Stimulated activated CD4-positive, alpha-beta T cell treated with anti-CD3 and anti-CD28 coated beads, Interleukin-2, amount 100 ng/mL, for 4 hours (primary cell): ENCODE measurements at places on chromosomes 3 and 15.

GRCh38 chr15:88028024-88028423 is 228.5 kb downstream of the NTRK3 start:
- no peak for DNase-seq

- DNase-seq: no peak
Observed at GRCh38 chr3:148951599-148952361, 39.6 kb upstream of the GYG1 start.

DNA sequence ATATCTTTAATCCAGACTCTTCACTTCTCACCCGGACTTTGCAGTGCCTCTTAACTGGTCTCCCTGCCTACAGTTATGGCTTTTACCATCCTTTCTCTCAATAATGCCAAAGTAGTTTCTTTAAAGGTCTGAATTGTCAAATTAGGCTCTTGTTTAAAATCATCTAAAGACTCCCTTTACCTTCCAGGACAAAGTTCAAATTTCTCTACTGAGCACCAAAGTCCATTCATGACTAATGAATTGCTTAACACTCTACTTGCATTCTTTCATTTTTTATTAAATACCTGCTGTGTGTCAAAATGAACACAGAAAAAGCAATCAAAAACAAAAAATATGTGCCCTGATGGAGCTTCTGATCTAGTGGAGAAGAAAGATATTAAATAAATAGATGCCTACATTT is 472.4 kb upstream of the UBE2E2 start:
- DNase-seq: no peak

DNA sequence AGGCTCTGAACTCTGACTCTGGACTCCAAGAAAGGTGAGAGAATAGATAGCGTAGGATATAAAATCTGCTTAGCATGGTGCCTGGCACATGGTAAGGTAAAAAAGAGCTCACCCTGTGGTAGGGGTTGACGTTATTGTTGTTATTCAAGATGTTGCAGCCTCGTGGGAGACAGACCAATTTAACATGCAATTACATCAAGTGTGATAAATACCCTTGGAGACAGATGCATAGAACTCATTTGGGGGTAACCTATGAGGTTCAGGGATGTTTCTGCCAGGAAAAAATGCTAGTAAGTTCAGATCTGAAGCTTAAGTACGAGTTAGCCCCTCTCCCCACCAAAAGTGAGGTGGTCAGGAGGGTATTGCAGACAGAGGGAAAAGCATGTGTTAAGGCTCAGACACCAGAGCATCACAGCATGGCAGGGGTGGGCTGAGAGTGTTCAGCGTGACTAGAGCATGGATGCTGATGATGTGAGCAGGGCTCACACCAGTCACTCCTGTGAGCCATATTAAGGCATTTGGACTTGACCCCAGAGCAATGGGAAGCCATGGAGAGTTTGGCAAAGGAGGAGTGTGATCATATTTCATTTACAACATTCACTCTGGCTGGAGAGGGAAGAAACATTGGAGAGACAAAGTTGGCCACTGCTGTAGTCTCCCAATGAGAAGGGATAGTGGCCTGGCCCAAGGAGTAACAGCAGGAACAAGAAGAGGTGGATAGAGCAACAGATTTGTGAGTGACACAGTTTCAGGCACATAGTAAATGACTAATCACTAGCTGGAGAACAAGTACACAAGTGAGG is 181.0 kb downstream of the UACA start:
- no peak for DNase-seq

GRCh38 chr15:23850666-23851065 is 163.6 kb upstream of the NDN start:
- DNase-seq: no peak

- no peak for DNase-seq
Observed at GRCh38 chr15:60009980-60010732, 6.0 kb downstream of the FOXB1 start.

DNA sequence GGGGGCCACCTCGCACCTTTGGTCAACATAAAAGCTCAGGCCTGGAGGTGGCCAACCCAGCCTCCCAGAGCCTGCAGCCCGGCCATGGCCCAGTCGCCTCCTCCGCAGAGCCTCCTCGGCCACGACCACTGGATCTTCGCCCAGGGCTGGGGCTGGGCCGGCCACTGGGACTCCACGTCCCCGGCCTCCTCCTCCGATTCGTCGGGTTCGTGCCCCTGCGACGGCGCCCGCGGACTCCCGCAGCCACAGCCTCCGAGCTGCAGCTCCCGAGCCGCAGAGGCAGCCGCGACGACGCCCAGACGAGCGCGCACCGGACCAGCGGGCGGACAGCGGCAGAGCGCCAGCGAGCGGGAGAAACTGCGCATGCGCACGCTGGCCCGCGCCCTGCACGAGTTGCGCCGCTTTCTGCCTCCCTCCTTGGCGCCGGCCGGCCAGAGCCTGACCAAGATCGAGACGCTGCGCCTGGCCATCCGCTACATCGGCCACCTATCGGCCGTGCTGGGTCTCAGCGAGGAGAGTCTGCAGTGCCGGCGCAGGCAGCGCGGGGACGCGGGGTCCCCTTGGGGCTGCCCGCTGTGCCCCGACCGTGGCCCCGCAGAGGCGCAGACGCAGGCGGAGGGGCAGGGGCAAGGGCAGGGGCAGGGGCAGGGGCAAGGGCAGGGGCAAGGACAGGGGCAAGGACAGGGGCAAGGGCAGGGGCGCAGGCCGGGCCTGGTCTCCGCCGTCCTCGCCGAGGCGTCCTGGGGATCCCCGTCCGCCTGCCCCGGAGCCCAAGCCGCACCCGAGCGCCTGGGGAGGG is at the start of gene MESP2:
Gene MESP2 (plus strand): TSS at position 59 of the 799 bp plus-strand sequence. CDS start 26 bp downstream, at position 85.
- DNase-seq: no peak

DNA sequence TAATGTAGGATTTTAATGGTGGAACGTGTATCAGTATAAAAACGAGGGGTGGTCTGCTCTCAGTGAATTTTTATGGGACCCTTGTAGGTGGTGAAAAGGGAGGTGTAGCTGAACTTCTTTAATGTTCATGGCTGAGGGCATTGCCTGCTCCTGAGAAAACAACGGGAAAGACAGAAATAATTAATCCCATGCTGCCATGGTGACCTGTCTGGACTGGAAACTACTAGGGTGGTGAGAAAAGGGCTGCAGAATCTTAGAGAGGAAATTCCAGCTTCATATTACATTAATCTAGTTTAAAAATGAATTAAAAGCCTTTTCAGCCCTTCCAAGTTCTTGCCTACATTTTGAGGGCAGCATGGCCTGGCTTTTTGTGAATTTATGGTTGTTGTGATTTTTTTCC is 47.6 kb downstream of the ZBTB38 start:
- DNase-seq: no peak
